Activated naive CD4-positive, alpha-beta T cell treated with anti-CD3 and anti-CD28 coated beads, Interleukin-2, amount 50 U/mL, for 72 hours (primary cell): ENCODE measurements at places on chromosomes 5 and 9. TPM values are rescaled to one million over a fixed set of nuclear protein-coding genes. Genes with fewer than 3 reads are reported as not detected.
A peak's percentile ranks its signal among the peaks of the same experiment; 100 is the strongest.

DNA sequence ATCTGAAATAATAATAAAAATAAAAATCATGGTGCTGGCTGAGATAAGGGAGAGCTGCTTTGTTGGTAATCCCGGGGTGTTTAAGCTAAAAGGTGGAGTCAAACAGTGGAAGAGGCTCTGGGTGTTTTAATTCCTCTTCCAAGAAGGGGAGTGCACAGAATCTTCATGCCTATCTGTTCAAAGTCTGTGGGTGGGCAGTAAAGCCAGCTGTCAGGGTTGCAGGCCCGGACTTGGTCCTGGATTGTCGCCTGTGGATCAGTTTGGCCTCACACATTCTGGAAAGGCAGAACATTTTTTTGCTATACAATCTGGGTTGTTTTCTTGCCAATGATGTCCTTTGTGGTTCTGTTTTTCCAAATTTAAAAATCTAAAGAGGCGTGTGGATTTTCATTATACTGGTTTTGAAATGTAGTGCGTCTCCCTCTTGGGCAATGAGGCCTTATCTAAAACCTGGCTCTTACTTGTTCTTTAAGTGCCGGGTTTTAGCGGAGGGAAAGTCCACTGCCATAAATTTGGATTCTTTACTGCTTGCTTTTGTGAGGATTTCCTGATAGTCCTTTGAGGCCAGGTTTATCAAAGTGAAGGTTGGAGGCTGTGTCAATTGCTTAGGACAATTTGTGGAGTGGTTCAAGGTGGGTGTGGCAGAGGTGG is 5.8 kb downstream of the ANKDD1B start:
- no peak for DNase-seq

DNA sequence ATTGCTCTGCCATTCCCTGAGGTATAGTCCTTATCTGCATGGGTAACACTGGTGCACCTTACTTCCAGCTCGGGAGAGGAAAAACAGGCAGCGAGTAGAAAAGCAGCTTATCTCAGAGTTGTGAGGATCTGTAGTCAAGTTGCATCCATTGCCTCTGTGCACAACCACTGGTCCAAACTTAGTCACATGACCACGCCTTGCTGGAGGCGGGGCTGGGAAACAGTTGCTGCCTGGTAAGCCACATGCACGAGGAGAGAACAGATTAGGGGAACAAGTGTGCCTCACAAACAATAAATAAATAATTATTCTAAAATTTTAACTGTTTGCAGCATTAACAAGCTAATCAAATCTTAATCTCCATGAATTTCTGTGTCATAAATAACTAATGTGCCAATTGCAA is 18.6 kb downstream of the ZNF622 start:
- no peak for DNase-seq

DNA sequence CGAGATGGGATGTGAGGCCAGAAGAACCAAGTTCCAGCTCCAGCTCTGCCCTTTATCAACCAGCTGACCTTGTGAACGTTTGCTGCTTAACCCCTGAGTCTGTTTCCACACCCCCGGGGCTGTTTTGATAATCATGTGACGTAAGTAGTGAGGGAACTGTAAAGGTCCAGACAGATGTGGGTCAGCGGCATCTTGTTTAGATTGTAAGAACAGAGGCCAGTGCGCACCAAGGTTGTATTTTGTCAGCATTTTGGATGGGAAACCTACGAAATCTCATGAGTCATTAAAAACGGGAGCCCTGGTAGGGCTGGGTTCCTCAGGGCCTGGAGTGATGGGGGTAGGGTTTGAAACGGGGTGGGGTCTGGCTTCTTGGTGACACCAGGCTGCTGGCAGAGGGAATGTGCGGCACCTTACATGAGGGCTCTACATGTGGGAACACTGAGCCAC is 13.8 kb upstream of the COL15A1 start:
- no peak for DNase-seq

MRPS2 gene
- total RNA-seq: 16.4 TPM

GRCh38 chr5:146889169-146889568 is 10.6 kb upstream of the PPP2R2B start:
- DNase-seq: no peak

GRCh38 chr5:173895401-173896165 is 7.4 kb downstream of the CPEB4 start:
- DNase-seq: no peak

DNA sequence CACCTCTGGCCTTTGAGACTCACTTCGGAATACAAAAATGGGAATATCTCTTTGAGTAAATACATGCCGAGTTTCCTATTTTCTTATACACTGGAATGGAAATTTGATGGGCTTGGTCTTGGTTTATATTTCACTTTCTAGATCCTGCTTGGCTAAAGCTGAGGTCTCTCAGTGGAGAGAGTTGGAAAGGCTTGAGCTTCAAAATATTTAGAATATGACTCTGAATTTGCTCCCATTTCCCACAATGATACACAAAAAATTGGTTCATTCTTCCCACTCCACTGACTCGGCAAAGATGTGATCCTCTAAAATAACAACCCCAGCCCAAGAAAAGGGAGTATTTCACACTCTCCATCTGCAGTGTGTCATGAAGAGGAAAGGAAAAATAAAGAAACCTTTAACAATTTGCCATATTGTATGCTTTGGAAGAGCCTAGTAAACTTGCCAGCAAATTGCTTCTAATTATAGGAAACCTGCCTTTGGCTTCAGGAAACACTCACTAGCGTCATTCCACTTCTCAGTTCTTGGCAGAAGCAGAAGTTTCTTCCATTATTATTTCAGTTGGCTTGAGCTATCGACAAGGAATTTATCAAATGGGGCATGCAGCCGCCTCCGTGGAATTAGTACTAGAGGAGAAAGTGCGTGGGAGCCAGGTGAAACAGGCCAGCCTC is 302.9 kb downstream of the NSG2 start:
- no peak for DNase-seq

DNA sequence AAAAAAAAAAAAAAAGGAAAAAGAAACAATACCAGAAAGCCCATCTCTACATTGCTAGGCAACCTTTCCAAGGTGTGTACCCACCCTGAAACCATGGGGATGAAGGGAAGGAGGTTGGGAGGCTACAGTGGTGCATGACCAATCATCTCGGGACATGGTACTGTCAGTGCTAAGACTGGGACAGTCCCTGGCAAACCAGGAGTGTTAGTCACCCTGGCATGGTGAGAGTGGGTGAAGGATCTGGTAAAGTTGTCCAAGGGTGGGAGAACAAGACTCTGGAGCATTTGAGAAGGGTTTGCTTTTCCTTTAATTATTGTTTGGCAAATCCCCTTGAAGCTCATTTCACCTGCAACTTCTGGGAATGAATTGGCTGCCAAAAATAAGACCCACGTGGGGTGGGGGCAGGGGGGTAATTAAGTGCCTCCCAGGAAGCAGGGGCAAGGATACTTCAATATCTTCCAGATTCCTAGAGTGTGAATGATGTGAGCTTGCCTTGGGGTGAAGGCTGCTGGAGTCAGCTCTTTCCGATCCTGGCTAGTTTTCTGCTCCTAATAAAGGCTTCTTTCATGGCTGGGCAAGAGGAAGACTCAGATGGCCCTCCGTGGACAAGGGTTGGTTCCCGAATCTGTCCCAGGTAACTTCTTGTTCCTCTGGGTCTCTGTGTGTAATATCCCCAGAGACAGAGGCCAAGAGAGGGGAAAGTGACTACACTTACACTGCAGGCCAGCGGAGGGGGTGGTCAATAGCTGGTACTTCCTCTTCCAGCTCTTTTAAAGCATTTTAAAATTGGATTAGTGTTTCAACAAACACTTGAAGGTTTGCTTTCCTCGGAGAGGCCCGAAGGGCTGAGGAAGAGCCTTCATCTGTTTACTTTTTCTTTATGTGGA is 61.6 kb upstream of the SPRY4 start:
- DNase-seq: no peak

GRCh38 chr5:87410931-87411330 is 1.8 kb downstream of the CCNH start:
- no peak for DNase-seq

DNA sequence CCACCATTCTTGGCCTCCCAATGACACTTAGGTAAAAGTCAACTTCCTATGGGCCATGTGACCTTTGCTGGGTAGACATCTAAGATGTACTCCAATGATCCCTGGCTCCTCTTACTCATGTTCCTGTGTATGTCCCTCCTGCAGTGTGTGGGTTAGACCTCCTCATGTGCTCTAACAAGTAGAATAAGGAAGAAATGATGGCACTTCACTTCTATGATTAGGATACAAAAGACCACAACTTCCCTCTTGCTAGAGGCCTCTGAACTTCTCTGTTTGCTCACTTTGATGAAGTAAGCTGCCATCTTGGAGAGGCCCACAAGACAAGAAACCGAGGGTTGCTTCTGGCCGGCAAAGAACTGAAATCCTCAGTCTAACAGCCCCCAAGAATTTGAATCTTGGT is 131.8 kb downstream of the TAF11L14 start:
- no peak for DNase-seq

- DNase-seq: no peak
Observed at GRCh38 chr5:64384765-64385164, 121.0 kb upstream of the RGS7BP start.

GRCh38 chr9:124448019-124448418 is 2.2 kb upstream of the ADGRD2 start:
- DNase-seq: no peak

TBC1D13 gene
- total RNA-seq: 22.7 TPM

- no peak for DNase-seq
Observed at GRCh38 chr9:79984429-79985067, 412.8 kb downstream of the TLE4 start.

SPAAR gene
- total RNA-seq: not detected

RAB3C gene
- total RNA-seq: not detected

- DNase-seq: no peak
Observed at GRCh38 chr5:1666812-1667588, 132.6 kb downstream of the MRPL36 start.

GRCh38 chr9:114771889-114772288 is 34.0 kb downstream of the TNFSF15 start:
- no peak for DNase-seq

DNA sequence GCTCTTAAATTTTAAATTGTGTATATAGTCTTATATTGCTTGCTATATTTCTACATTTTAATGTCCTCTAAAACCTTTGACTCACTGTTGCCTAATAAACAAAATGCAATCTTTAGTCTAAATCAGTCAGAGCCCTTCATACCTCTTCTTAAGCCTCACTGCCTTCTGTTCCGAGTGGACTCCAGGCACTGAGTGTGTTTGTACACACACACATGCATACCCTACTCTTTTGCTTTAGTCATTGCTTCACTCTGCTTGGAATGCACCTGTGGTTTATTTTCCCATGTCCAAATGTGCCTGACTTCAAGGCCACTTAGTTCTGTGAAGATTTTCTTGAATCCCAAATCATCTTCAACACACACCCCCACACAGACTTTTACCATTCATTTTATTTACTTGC is 60.9 kb downstream of the SLC12A2 start:
- no peak for DNase-seq

DNA sequence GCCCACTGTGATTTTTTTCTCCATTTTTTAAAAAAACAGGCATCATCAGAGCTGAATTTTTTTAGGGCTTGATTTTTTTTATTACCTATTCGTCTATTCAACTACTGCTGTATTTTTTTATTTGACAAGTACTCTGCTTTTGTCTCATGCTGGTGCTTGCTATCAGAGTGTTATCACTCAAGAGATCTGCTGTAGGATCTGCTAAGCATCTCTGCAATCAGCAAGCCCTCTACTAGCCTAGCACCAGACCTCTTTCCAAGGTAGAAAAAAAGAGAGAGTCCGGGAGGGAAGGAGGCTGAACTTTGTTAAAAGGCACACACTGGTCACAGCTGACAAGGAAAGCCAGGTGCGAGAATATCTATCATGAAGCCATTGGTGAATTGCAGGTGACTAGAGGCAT is 413.8 kb upstream of the CCNH start:
- no peak for DNase-seq

SEMA6A gene
- not detected for total RNA-seq

DNA sequence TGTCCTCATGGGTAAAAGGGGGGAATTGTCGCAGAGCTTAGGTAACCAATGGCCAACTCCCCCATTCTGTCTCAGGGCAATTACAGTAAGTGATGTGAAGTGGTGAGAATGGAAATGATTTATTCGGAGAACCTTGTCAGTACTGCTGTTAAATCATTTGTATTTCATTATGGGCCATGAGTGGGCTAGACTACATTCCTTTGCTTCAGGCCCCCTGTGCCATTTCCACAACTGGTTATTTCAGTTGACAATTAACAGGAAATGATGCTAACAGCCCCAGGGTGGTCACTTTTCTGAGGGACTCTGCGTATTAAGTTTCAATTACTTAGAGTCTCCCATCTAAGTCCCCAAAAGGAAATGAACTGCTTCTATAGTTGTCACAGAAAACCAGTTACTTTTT is 653.7 kb downstream of the CCDC171 start:
- no peak for DNase-seq

DNA sequence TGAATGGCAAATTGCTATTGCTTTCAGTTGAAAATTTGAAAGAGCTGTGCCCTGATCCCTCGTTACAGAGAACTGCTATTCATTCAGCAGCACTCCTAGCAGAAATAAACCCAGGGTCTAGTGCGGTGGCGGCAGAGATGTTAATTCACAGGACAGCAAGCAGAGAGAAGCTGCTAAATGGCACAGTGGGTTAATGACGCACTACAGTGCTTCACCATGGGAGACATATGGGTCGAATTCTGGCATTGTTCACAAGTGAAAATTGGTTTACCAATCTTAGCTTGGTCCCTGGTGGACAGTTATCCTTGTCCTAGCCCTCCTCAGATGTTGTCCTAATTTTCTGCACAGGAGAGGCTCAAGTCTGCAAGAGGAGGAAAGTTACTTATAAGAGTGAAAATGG is 807.4 kb downstream of the TLE1 start:
- no peak for DNase-seq

DNA sequence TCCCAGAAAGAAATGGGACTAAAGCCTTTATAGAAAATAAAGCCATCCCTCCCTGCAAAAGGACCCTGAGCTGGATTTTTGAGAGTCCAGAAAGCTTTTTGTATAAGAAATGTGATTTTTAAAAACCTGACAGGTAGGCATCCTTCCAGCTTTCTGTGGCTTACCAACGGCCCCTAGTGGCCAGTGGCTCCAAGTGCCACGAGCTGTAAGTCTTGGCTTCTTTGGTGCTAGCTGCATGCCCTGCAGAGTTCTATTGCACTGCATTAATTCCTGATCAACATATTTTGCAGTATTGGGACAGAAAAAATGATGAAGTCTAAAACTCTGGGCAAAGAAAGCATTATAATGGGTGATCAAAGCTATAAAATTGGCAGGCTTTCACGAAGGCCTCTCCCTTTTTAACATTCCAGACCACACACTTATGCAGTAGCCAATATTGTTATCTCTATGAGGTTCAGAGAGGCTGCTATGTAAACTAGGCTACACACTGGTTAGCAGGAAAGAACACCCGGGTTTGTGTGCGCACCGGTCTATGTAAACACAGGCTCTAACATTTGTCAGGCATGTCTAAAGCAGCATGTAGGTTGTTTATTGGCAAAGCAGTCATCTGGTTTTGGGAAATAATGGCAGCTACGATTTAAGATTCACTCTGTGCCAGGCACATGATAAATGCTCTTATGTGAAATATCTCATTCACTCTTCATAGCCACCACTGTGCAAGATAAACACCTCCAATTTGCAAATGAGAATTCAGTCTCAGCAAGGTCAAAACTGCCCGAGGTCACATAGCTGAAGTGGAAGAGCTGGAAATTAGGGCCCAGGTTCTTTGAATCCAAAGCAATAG is 55.2 kb downstream of the NMUR2 start:
- peak; percentile 23 for DNase-seq

TMEM267 gene
- 16.0 TPM for total RNA-seq
